ENCODE measurements at places on chromosomes 2 and 18.

DNA sequence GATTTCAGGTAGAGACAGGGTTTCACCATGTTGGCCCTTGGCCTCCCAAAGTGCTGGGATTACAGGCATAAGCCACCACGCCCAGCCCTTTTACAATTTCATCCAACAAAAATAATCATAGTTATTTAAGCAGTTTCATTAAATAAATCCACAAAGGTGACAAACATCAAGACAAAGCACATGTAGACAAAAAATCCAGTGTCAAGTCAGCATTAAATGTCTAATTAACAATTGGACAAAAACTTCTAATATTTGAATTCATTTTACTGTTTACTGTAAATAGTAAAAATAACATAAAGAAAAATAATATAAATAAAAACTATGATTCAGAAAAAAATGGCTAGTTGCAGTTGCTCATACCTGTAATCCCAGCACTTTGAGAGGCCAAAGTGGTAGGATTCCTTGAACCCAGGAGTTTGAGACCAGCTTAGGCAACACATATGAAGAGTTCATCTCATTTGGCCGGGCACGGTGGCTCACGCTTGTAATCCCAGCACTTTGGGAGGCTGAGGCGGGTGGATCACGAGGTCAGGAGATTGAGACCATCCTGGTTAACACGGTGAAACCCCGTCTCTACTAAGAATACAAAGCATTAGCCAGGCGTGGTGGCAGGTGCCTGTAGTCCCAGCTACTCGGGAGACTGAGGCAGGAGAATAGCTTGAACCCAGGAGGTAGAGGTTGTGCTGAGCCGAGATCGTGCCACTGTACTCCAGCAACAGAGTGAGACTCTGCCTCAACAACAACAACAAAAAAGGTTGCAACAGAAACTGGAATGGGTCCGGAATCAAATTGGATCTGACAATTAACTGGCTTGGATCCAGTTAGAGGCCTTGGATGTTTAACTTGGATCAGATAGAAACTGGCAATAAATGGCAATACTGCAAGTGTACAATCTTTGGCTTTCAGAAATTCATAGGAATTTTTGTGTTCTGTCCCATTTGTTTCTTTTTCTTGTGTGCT, 56.9 kb upstream of the MAT2A start:
- DNase-seq: no peak

DNA sequence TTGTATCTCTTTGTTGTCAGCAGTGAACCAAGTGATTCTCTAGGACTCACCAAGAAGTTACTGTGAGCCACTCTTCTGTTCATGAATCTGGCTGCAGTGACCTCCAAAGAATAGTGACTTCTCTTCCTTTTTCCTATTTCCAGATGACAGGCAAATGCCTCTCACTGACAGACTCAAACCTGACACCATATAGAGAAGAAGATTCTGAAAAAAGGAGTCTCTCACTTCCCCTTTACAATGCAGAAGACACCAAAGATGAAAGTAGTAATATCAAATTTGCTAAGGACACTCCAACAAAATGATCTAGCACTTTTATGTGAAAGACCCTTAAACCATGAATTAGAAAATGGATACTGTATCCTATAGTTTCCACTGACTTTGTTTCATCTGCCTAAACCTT, 44.4 kb upstream of the SETBP1 start:
- no peak for DNase-seq

DNA sequence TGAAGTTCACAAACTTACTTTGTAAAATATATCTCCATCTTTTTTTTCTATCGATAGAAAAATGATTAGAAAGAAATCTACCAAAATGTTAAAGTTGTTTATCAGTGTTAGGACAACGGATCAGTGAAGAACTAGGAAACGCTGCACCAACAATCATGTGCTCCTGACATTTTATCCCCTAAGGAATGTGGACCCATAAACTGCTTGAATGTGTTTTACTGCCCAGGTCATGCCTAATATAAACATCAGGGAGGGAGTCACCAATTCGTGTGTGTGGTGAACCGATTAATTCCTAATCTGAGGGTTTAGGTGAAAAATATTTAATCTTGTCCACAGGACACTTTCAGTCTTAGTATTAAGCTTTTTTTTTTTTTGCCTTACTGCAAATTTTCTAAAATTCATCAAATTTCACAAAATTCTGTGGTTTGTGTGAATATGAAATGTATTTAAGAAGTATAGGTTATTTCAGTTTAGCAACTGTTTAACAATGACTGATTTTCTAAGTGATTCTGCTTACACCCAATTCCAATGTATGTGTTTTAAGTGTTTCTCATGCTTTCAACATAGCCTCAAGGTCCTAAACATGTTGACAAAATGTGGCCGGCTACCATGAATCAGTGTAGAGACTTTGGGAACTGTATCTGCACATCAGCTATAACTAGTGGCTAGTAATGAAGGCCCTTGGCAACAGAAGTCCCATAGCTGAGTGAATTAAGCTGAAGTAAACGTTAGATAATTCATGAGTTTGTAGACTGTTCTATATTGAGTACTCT, 11.1 kb upstream of the KIDINS220 start:
- DNase-seq: no peak

GRCh38 chr2:146317959-146318358, 1526.9 kb upstream of the ACVR2A start:
- no peak for DNase-seq

GRCh38 chr2:18218160-18218933, 339.9 kb downstream of the KCNS3 start:
- no peak for DNase-seq

- no peak for DNase-seq
Measured at GRCh38 chr2:237259201-237259600, 154.8 kb downstream of the COL6A3 start.

DNA sequence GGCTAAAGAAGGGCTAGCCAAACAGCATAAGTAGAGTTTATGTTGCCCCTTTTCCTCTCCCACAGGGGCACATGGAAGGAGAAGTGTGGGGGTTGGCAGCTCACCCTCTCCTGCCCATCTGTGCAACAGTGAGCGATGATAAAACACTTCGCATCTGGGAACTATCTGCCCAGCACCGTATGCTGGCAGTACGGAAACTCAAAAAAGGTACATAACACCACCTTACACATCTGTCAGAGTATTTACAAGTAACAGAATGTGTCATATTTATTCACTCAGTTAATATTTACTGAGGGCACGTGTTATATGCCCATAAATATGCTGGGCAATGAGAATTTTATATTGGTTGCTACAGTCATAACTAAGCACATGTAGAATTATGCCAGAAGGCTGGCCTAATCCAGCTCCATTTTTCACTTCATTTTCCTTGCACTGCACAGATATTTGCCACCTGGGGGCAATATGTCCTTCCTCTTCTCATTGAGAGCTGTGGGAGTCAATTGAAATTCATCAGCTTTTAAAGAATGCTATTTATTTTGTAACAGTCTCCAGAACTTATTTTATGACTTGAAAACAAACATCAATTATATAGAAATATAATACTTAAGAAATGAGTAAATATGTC, 150.6 kb downstream of the RTN4 start:
- no peak for DNase-seq

GRCh38 chr2:169513926-169514325, 4.4 kb downstream of the KLHL41 start:
- no peak for DNase-seq

DNA sequence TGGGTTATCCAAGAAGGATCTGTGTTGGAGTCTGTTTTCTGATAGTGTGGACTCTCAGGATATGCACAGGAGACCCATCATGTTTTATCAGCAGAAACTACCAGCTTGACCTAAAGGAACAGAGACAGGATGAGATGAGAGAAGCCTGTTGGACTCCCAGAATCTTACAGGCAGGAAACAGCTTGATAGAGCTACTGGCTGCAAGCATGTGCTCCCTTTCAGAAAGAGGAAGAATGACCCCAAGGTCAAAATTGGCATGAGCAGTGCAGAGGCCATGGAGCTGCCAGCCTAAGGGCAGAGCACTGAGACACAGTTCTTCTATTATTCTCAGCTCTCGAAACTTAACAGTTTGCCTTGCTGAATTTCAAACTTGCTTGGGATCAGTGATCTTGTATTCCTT, 135.2 kb upstream of the NFATC1 start:
- no peak for DNase-seq

- DNase-seq: no peak
Measured at GRCh38 chr2:226483745-226484619, 315.6 kb downstream of the IRS1 start.

- no peak for DNase-seq
Measured at GRCh38 chr2:207482630-207483029, 47.1 kb upstream of the CREB1 start.

GRCh38 chr18:12017081-12017480, 35.8 kb downstream of the IMPA2 start:
- no peak for DNase-seq

- DNase-seq: no peak
Measured at GRCh38 chr2:230961091-230961491, 34.8 kb upstream of the SPATA3 start.

DNA sequence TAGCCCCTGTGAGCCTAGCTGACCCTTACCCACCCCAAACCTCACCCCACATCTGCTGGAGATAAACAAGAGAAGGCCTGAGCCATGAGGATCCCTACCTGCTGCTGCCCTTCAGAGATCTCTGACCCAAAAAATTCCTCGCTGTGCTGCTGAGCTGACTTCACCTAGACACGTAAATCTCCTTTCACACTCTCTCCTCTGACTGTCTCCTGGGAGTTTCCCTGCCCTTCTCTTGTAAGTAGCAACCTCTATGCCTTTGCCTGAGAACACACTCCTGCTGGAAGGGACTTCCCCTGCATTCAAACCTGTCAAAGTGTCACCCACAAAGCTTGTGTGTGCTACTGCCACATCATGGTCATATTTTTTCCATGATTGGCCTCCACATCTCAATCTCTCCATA, 134.2 kb upstream of the NOL4 start:
- no peak for DNase-seq

DNA sequence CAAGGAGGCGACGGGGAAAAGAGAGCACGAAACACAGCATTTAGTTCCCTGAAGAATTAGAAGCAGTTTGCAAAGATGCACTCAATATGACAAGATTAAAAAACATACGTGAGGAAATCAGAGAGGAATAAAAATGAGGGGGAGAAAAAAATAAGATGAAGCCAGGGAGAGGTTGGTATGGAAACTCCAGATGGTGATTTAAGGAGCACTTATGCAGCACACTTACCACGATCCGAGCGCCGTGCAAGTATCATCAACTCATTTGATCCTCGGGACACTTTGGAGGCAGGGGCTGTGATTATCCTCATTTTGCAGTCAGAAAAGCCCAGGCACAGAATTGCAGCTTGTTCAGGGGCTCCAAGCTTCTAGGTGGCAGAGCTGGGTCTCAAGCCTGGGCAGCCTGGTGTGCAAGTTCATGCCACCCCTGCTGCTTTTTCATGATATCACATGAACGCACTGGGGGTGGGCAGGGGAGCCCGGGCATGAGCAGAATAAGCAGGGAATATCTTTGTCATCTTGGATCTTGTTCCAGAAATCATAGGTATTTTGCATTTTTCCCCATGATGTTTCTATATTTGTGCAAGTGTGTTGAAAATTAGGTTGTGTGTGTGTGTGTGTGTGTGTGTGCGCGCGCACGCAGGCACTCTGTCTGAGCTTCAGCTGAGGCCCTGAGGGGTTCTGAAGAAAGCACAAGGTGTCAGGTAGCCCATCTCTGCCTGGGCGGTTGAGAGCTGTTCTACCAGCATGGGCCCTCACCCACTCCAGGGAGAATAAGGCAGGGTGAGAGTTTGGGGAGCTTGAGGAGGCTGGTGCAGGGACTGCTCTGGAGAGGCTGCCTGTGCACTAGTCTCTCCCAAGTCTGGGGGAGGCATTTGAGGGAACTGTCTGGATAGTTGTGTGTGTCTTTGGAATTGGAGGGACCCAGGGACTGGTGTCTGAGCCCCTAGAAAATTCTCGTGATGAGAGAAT, 25.0 kb upstream of the PDIA6 start:
- DNase-seq: no peak

DNA sequence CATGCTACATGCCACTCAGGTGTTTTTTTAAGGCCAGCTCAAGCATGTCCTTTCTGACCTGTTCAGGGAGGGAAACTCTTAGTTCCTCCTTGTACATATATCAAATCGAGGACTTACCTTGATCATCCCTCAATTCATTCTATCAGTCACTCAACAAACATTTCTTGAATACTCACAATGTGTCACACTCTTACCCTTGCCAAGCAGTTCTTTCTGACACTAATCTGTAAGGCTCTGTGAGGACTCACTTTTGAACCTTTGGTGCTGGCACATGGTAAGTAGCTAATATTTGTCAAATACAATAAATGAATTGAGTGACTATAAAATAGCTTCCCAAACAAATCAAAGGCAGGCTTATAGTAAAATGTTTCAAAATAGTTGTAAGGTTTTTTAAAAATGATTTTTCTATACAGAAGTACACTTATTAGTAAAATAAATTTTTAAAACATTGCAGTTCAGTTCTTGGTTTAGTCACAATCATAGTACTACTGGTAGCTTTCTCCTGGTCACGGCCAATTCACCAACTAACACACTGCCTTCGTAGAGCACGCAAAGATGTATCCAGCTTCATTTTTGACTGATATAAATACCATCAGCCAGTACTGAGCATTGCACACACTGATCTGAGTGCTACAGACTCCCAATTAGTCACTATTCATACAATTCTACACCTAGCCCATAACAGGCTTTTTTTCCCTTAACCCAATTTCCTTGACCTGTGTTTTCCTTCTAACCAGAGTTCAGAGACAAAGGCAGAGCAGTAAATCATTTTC, 50.9 kb downstream of the ZEB2 start:
- DNase-seq: no peak

- DNase-seq: no peak
Measured at GRCh38 chr2:232367016-232367415, 11.5 kb upstream of the ALPP start.

DNA sequence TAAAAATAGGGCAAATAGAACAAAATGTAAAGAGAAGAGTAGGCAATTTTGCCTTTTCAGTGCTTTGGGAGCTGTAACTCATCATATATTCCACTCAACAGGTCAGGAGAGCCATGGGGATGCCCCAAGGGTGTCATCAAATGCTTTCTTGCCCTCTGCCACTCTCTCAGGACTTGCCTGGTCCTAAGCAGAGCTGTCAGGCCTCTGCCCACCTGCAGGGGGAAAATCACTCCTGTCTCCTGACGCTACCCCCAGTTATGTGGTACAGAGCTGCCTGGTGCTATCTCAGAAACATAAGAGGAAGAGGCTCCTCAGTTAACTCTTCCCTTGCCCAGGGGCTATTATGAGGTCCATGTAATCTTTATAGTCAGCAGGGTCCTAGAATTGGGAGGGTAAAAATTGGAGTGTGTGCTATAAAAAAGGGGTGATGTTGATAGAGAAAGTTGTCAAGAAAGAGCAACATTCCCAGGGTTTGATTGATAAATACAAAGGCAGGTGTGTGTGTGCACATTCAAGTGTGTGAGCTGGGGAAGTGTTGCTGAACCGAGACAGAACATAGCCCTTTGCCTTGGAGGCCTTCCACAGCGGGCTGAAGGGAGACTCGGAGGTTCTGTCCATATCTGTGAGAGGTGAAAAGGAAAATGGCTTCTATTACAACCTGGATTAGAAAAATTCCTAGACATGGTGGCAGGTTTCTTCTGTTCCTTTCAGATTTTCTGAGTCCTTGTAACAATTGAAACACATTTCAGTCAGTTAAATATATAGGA, 25.4 kb downstream of the PTPRM start:
- no peak for DNase-seq

GRCh38 chr2:65678779-65679391, 246.5 kb upstream of the SPRED2 start:
- DNase-seq: no peak
